ENCODE measurements at places on chromosomes 3 and 15.

GRCh38 chr3:114697401-114697800 lies 403.6 kb downstream of the TIGIT start:
- DNase-seq, result no peak

- DNase-seq, result no peak
Measured at GRCh38 chr3:37198996-37199395, 24.6 kb upstream of the LRRFIP2 start.

- no peak for DNase-seq
Measured at GRCh38 chr3:32401126-32401525, 9.5 kb downstream of the CMTM7 start.

GRCh38 chr3:188455748-188456147 lies 301.8 kb downstream of the LPP start:
- DNase-seq, result no peak

DNA sequence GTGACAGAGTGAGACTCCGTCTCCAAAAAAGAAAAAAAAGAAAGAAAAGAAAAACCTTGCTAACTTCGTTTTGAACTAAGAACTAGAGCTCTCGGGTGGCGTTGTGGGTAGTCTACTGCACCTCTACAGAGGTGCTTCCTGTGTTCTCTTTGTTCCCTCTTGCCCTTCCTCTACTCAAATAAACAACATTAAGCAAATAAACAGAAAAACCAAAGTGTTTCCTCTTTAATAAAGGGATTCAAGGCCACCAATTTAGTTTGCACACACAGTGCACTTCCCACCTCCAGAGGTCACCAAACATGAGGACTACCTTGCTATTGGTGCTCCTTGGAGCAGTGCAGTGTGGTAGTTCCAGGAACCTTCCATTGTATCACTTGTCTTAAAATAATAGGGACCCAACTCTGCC lies 354.2 kb upstream of the TBL1XR1 start:
- no peak for DNase-seq

DNA sequence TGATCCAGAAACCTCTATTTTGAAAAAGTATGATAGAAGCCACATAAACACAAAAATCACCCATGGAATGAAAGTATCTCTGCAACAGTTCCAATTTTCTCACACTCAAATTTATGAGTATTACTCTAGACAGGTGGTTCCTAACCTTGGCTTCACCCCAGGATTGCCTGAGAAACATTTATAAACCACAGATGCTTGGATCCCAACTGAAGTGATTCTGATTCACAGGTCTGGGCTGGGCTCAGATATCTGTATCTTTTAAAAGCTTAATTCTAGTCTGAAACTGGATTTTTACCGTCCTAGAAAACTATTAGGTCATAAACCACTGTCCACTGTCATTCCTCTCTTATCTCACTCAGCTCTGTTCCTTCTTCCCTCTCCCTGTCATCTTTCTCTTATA lies 7.4 kb upstream of the SST start:
- no peak for DNase-seq

GRCh38 chr3:45832699-45833098 lies 9.2 kb downstream of the LZTFL1 start:
- DNase-seq, result no peak

GRCh38 chr3:24686808-24687207 lies 192.2 kb upstream of the THRB start:
- peak; percentile 37 for DNase-seq

GRCh38 chr3:10505050-10505790 lies at the start of gene ATP2B2:
Gene ATP2B2 (minus strand): TSS chr3:10505586. CDS start chr3:10449543, 56,043 bp downstream.
- DNase-seq, result no peak

Data from T-helper 2 cell treated with Interferon-gamma antibody and Interleukin-4, amounts not matched to agents 5 μg/mL and 100 μg/mL, for 36 hours (primary cell).